Effector memory CD4-positive, alpha-beta T cell (primary cell): ENCODE measurements at places on chromosomes 6 and 20.

- no peak for DNase-seq
Observed at GRCh38 chr6:166814390-166814789, 142.0 kb downstream of the RNASET2 start.

GRCh38 chr6:18269253-18269652 is 4.9 kb upstream of the DEK start:
- DNase-seq = no peak

DNA sequence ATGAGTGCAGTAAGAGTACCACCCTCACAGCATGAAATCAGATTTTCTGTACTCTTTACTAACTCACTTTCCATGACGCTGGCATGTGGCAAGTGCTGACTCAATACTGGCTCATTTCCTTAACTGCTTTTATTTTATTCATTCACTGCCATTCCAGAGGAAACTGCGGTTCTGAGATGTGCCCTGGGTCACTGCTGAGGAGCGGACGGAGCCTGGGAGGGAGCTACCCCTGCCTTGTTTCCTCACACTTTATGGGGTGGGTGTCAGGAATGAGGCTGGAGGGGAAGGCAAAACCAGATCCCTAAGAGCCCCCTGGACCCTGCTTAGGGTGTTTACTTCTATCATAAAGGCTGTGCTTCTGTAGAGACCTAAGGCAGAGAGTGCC is 14.4 kb downstream of the NT5E start:
- no peak for DNase-seq

DNA sequence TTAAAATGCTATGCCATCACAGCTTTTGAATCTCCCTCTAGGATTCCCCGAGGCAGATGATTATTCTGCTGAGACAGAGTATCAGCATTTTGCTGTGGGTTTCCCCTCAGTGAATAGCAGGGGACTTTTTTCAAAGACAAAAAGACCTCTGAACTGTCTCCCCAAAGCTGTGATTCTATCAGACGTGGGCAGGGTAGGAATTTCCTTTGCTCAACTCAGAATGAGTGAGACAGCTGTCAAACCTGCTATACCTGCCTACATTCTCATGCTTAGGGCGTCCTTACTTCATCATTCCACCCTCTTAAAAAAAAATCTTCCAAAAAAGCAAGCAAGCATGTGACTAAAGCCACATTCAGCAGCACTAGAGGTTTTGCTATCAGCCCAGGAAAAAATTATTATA is 147.6 kb upstream of the FAM83B start:
- no peak for DNase-seq

GRCh38 chr6:56406276-56407269 is 159.2 kb upstream of the COL21A1 start:
- DNase-seq = no peak

DNA sequence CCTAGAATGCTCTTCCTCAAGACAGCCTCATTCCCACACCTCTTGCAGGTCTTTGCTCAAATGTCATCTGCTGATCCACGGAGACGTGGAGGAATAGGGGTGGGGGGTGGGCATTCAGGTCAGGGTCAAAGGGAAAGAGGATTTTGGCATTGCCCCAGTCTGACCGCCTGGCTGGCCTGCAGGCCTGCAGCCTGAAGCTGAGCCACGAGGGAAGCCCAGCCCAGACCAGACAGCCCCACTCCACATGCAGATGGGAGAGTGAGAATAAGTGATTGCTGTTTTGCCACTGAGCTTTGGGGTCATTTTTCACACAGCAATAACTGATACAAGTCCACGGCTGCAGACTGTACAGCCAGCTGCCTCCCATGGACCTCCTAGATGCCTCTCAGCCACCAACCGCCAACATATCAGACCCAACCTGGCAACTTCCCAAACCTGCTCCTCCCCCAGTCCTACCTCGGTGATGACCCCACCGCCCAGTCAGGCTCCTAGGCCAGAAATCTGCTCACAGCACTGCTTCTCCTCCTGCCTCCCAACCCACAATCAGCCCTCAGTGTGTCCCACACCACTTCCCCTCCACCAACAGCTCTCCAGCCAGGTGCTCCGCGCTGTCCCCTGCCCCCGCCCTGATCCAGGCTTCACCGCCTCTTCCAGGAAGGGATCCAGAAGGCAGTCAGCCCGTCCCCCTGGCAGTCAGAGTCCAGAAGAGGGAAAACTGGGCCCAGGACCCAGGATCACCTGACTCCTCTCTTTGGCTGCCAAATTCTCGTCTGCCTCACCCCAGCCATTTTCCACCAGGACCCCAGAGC is 14.0 kb downstream of the KIAA1755 start:
- no peak for DNase-seq

- no peak for DNase-seq
Observed at GRCh38 chr6:75124983-75125382, 80.9 kb downstream of the COL12A1 start.

- no peak for DNase-seq
Observed at GRCh38 chr6:24799541-24799915, 811 bp upstream of the ARMH2 start.
